Kidney (tissue), 22 donors: ENCODE measurements at places on chromosomes 5 and 9.

GRCh38 chr5:1294835-1295649, at the start of gene TERT:
TSS of gene TERT (minus strand) at chr5:1295068. CDS start at chr5:1294989, 79 bp downstream.
- peak; percentile 35 for DNase-seq

GRCh38 chr5:139709582-139710318, 61.6 kb downstream of the CXXC5 start:
- peak; percentile 87 for DNase-seq

GRCh38 chr9:5112646-5113045, 72.8 kb downstream of the INSL6 start:
- DNase-seq = no peak

DNA sequence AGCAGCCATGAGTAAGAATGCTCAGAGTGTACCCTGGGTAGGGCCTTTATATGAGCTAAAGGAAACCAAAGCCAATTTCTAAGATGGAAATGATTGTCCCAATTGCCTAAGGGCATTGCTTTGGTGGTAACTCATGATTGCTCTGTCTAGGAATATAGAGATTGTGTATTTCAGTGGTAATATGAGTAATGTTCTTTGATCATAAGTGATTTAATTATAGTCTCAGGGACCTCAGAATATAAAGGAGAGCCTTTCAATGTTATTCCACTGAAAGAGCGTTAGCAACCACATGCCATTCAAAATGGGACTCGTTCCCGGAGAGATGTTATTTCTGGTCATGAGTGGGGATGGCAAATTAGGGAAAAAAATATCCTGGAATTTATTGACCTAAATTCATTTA, 340.5 kb downstream of the ARHGEF28 start:
- no peak for DNase-seq

DNA sequence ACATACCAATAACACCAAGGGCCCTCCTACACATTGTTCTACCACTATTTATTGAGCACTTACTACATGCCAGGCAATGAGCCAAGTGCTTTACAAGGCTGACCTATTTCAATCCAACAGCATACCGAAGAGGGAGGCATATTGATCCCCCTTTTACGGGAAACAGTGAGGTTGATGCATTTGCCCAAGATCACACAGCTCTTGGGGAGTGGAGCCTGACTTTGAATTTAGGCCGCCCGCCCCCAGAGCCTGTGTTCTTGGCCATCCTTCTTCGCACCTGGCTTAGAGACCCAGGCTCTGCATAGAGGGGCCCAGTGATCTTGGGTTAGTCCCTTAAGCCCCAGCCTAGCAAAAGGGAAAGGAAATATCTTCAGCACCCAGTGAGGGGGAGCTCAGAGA, 158.1 kb upstream of the IER5L start:
- no peak for DNase-seq

- DNase-seq = peak; percentile 27
Observed at GRCh38 chr5:5492087-5492933, 69.8 kb downstream of the ICE1 start.

DNA sequence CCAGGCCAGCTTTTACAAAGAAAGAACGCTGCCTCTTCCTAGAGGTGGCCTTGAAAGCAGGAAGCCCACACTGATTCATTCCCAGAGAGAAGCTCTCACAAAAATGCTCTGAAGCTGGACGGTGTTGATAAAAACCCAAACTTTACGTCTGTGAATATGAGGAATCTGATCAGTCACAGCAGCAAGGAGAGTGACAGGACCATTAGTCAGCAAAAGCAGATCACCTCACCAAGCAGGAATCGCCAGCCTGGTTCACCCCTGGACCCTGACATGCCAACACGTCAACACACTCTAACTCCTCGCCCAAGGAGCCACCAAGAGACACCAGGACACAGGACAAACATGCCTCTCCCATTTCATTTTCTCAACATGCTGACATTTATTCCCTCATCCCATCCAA, 70.6 kb upstream of the ZNF622 start:
- DNase-seq = no peak

GRCh38 chr9:125462861-125463291, 201.2 kb downstream of the GAPVD1 start:
- no peak for DNase-seq

DNA sequence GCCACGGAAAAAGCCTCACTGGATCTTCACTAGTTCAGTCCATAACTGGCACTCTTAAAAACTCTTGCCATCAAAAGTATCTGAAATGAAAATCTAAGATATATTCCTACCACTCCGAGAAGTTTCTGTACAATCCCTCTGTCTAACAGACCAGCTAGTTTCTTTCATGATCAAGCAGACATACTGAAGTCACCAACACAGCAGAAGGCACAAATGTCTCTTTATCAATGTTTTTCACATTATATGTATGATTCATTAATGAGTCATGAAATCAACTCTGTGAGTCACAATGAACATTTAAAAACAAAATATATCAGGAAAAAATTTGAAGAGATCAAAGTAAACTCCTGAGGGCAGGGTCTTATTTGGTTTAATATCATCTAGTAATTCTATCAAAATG, 50.8 kb downstream of the F2R start:
- no peak for DNase-seq

DNA sequence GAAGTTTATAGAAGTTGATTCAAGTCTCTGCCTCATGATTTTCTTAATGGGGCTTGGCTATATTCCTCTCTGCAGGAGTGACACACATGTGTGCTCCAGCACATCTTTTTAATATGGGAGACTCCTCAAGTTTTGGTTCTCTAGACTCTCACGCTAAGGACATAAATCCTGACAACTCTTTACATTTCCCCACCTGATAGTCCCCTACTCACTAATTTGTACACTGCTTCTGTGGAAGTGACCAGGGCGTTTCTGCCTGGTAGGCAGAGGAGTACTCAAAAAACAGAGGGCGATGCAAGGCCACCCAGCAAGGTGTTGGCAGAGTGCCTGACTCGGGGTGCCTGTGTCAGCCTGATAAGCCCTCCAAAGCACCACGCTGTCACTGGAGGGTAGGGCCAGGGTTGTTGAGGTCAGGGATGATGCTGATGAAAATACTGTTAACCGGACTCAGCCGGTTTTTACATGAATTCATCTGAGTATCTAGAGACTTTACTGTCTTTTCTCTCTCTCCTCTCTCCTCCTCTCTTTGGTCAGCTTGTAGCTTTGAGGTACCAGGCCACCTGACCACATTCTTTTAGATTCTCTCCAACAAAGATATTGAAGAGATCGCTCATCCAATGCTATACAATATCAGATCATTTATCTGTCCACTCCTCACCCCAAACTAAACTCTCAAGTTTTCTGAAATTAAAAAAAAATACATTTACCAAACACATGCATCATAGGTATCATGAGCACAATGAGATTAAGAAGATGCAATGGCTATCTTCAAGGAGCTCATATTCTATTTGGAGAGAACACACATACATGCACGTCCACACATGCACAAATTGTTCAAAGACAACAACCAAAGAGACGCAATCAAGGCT, 205.2 kb downstream of the PIK3R1 start:
- DNase-seq = no peak

GRCh38 chr9:2559192-2560152, 62.1 kb upstream of the VLDLR start:
- peak; percentile 38 for DNase-seq

GRCh38 chr5:167966979-167967378, 324.5 kb upstream of the WWC1 start:
- DNase-seq = no peak

DNA sequence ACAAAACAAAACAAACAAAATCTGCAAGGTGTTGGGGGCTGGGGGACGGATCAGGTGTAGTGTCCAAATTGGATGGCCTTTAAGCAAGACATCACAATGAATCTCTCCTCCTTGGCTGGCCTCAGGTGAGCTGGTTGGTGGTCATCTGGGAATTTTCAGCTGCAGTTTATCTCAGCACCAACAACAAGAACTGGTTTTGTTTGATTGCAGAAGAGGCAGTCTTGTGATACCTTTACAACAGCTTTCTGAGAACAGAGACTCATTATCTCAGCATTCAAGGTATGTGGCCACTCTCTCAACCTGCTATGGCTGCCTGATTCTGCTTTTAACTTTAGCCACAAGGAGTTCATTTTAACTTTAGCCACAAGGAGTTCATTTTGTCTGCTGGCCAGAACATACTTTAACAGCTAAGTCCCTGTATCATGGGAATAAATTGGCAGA, 1543.4 kb downstream of the EFNA5 start:
- DNase-seq = no peak

GRCh38 chr9:137456061-137456863, 2.9 kb downstream of the NSMF start:
- peak; percentile 54 for DNase-seq

DNA sequence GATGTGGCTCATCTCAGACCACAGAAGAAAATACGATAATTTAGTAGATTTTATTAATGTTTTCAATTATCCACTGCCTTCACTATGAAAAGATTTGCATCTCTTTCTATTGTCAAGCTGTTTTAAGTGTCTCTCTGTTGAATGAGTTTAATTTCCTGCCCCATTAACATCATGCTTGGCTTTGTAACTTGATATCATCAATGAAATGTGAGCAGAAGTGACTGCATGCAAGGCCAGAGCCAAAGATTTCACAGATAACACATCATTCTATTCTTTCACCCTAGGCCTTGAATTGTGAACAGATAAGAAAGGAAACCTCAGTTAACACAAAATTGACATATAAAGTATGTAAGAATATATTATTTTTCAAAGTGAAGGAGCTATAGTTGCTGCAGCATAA, 986.4 kb upstream of the CDH18 start:
- no peak for DNase-seq

- peak; percentile 49 for DNase-seq
Observed at GRCh38 chr9:37034305-37034937, 353 bp upstream of the PAX5 start.

DNA sequence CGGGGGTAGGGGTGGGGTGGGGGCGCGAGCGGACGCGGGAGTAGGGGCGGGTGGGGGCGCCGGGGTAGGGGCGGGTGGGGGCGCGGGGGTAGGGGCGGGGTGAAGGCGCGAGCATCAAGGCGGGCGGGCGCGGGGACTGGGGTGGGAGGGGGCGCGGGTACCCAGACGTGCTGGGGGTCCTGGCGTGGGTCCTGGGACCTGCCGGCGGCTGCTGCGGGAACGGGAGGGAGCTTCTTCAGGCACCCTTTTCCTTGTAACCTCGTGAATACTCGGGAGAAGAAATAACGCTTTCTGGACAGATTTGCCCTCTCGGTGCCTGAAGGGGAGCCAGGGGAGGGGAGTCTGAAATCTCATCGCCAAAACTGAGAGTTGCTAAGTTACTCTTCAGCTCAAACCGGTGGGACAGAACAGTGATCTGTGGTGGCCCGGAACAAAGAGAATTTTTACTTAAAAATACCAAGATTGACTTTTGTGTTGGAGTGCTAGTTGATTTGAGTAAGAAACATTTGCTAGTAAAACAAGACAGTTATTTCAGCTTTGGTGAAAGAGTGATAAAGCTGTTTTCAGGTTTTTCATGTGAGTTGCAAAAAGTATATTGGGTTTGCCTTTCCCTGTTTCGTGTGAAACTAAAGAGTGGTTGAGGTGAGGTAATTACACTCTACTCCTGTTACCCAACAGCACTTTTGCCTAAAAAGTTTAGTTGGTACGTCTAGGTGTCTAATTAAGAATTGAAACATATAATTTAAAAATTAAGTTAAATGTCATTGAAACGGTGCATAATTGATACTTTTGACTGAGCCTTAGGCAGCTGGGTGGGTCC, 643 bp downstream of the PLEKHG4B start:
- DNase-seq = peak; percentile 55

- peak; percentile 1 for DNase-seq
Observed at GRCh38 chr5:45385321-45386058, 310.7 kb downstream of the HCN1 start.

- no peak for DNase-seq
Observed at GRCh38 chr9:89480825-89481537, 16.9 kb downstream of the SEMA4D start.

DNA sequence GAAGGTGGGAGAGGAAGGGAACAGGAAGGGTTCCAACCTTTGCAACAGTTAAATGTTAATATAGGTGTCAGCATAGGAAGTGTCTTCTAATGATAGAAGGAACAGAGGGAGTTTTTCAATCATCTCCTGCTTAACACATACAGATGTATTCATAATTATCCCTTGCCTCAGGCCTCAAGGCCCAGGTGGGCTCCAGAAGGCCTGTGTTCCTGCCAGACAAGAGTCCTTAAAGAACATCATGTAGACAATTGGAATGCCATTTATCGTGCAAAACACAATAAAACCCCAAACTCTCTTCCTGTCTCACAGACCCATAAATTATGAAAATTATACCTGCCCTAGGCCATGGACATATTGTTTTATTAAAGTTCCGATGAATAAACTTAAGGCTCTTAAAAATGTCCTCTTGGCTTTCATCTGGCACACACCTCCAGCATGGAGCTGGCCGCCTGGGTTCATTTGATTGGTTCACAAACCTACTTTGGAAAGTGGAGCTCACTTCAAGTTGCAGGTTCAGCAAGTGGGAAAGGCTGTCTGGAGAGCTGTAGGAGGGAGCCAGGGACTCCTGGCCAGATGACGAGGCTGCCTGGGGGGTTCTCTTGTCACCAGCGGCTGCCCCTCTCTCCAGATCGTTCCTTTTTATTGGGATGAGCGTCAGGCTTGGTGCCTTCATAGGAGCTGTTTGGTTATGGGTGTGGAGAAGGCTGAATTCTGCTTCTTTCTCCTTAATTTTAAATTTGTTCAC, 17.5 kb downstream of the SPRY4 start:
- DNase-seq = no peak

- no peak for DNase-seq
Observed at GRCh38 chr9:93960971-93961841, 6.1 kb upstream of the BARX1 start.

- DNase-seq = no peak
Observed at GRCh38 chr5:5306696-5307095, 115.8 kb upstream of the ICE1 start.

GRCh38 chr9:19186232-19186631, 44.3 kb upstream of the DENND4C start:
- no peak for DNase-seq

GRCh38 chr5:134503937-134504437, 21.5 kb upstream of the JADE2 start:
- no peak for DNase-seq

- no peak for DNase-seq
Observed at GRCh38 chr5:143693651-143694252, 118.2 kb upstream of the HMHB1 start.

GRCh38 chr5:73587923-73588322, 22.4 kb downstream of the UTP15 start:
- DNase-seq = no peak

- no peak for DNase-seq
Observed at GRCh38 chr5:149799965-149800516, 69.9 kb downstream of the PPARGC1B start.

DNA sequence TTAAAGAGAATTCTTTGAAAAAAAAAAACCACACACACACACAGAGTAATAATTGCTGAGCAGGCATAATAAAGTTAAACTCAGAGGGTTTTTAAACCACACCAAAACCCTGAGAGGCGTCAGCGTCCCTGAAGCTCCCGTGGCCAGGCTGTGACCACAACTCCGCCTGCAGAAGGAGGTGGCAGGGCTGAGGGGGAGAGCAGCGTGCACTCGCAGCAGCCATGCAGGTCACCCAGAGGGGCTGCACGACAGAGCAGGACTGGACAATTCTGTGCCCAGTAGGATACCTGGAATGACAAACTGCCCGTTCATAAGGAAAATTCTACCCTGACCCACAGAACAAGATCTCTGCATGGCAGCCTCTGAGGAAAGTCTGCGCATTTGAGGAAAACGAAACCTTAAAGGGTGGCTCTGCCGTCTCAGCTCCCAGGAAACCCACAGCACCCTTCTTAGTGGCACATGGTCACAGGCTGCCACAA, 44.0 kb downstream of the ROR2 start:
- DNase-seq = no peak

GRCh38 chr5:167629634-167630033, 661.8 kb upstream of the WWC1 start:
- DNase-seq = no peak
